Forelimb muscle (tissue), 1 donor: ENCODE measurements at places on chromosomes 11 and 22.
A peak's percentile ranks its signal among the peaks of the same experiment; 100 is the strongest.

GRCh38 chr11:73414977-73415651, 38.9 kb downstream of the RELT start:
- no peak for DNase-seq

DNA sequence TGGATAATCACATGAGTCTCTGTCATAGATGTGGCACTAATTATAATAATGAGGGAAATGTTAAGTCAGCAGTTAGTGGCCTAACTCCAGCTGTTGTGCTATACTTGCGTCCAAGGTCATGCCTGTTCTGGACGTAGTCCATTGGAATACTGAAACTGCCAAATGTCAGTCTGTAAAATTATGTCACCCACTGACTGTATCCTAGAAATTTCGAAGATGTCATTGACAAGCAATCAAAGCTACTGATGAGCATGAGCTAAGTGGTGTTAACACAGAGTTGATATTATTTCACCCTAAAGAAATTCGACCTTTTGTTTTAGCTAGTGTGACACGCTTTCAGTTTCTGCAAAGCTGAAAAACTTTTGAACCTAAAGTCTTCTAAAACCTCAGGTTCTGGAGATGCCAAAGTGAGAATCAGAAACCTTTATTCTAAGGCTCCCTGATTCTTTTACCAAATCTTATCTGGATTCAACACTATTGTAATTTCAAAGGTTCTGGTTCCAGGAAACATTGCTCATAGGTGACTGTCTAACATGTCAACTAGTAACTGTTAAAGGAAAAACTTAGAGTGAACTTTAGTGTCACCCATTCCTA, 14.9 kb upstream of the ME3 start:
- DNase-seq: no peak

GRCh38 chr22:46083383-46084350, 66.7 kb upstream of the PPARA start:
- no peak for DNase-seq

- DNase-seq: no peak
Measured at GRCh38 chr11:32105871-32106560, 15.1 kb downstream of the RCN1 start.

DNA sequence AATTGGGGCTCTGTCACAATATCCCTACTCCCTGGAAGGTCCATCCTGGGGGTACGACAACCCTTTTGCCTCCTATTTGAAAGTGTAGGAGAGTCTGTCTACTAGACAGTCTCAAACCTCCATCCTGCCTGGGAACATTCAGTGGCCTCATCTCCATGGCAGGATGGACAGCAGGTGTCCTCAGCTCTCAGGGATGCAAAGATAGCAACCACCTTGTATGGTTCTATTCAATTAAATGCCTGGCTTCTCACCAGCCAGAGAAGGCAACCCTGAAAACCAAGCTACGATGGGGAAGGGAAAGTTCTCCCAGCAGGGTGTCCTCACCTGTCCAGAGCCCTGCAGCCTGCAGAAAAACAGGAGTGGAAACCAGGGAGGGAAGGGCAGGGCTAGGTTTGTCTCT, 164.9 kb downstream of the MIAT start:
- no peak for DNase-seq

DNA sequence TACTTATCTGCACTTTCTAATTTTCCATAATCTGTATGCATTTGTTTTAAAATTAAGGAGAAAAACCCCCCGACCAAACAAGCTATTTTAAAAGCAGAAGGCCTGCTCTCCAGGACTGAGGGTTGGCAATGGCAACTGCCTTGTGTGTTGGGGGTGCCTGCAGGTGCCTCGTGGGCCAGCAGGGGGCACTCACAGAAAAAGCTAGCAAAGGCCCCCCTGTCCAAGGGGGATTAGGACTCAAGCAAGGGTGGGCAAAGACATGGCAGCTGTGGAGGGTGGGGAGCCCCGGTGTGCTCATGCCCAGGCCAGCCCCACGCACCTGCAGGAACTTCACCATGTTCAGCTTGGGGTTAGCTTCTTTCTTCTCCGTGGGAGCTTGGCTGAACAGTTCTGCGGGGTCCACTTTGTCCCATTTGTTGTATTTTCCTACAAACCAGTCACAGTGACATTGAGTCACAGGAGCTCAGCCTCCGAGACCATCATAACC, 10.3 kb downstream of the TOP3B start:
- DNase-seq: no peak

- no peak for DNase-seq
Measured at GRCh38 chr22:23215294-23216241, 35.3 kb downstream of the BCR start.

DNA sequence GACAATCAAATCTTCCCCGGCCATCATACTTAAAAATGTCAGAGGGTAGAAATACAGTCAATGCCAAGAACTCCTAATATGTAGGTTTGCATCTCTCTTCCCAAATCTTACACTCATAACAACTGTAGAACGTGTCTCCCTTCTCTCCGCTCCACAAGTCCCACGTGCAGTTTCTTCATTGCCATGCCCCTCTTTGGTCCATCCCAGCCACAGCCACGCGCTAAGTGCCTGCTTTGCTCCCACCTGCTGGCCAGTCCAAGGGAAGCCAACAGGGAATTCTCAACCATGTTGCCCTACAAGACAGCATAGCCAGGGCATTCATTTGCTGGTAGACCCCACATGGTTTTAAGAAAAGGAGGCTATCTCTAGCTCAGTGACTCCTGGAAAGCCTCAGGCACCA, 420.6 kb upstream of the ISX start:
- DNase-seq: no peak

DNA sequence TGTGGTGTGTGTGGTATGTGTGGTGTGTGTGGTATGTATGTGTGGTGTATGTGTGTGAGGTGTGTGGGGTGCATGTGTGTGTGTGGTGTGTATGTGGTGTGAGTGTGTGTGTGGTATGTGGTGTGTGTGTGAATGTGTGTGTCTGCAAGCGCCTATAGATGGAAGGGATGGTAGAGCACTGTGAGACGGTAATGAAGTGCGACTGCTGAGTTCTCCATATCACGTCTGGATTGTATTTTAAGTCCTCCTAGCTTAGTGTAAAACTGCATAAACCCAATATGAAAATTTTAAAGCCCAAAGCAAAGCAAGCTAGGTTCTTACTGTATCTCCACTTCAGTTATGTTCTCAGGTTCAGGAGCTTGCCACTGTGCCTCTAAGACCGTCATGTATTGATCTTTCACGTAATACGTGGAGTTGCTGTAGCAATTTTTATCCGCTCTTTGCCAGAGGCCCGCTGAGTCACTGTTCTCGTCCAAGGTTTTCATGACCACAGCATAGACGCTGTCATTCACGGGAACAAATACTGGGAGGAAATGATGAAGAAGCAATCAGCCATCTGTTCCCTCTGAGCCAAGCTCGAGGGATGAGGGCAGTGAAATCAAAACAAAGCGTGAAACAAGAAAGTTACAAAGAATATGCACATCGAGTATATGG, 5.5 kb downstream of the PLET1 start:
- no peak for DNase-seq

- no peak for DNase-seq
Measured at GRCh38 chr11:101582236-101582988, 1.4 kb downstream of the TRPC6 start.

GRCh38 chr22:35911877-35912276, 116.7 kb downstream of the RBFOX2 start:
- no peak for DNase-seq

DNA sequence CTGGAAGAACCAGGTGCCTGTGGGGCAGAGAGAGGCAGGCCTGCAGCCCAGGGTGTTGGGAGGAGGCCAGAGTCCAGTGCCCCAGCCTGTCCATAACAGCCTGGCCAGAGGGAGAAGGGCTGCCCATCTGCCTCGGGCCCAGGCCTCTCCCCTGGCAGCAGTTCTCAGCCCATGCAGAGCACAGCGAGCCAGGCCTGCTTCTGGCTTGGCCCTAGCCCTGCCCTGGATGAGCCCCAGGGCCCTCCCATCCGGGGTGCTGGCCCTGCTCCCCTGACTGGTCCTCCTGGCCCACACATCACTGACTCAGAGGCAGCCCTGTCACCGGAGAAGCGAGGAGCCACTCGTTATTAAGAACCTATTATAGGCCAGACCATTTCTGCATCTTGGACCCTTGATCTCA, 19.7 kb upstream of the MYRF start:
- no peak for DNase-seq

GRCh38 chr11:134235399-134235798, 10.9 kb downstream of the VPS26B start:
- DNase-seq: no peak

- peak; percentile 22 for DNase-seq
Measured at GRCh38 chr11:105923807-105924206, 98.2 kb downstream of the MSANTD4 start.

- DNase-seq: no peak
Measured at GRCh38 chr11:119175493-119176077, 7.1 kb downstream of the NLRX1 start.

GRCh38 chr11:72069200-72069599, 11.1 kb downstream of the NUMA1 start:
- DNase-seq: no peak

DNA sequence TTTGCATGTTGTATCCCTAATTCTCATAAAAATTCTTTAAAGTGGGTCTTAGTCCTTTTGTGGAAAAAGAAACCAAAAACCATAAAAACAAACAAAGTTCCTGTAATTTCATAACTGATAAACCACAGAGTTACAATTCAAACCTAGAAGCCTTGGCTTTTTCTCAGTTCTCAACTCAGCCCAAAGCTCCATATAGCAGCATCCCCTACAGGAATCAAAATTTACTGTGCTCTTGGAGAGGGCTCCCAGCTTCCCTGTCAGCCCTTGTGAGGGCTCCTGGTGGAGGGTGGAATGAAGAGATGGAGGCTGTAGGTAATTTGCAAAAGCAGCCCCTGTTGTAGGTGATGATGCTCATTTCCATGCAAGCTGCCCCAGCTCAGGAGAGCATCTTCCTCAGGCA, 506.1 kb upstream of the KIRREL3 start:
- no peak for DNase-seq

- DNase-seq: no peak
Measured at GRCh38 chr22:43345761-43346301, 2.7 kb upstream of the SCUBE1 start.

- DNase-seq: no peak
Measured at GRCh38 chr11:32428665-32429303, 6.6 kb downstream of the WT1 start.

DNA sequence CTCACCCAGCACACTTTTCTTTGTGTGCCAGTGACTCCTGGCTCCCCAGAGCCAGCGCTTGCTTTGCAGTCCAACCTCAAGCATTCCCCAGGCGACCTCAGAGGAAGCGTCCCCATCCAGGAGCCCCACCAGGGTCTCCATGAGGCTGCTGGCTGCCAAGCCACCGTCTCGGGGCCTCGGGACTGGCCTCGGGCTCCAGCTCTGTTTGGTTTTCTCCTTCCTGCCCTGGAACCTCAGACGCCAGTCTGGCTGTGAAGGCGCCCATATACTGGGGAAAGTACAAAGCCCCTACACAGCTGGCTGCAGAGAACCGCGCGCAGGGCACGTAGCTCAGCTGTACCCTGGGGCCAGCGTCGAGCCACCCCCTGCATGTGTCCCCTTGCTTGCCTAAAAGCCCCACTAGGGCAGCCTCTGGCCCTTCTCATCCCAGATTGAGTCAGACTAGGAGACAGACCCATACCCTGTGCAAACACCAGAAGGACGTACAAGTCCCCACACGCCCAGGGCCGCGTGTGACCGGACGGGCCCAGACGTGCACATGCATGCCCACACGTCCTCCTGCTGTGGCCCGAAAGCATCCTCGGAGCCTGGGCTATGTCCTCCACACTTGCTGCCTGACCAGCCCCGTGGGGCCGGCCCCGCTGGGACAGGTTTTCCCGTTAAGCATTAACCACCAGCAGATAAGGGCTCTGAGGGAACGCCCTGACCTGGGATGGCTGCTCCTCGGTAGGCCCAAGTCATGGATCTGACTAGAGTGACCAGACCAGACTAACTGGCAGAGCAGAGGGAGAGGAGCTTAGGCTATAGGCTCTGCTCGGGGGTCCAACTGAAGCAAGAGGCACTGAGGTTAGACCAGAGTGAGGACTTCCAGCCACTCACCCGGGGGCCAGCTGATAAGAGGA, 4.2 kb upstream of the SYT8 start:
- no peak for DNase-seq

GRCh38 chr11:76271068-76271467, 64.8 kb upstream of the WNT11 start:
- no peak for DNase-seq

DNA sequence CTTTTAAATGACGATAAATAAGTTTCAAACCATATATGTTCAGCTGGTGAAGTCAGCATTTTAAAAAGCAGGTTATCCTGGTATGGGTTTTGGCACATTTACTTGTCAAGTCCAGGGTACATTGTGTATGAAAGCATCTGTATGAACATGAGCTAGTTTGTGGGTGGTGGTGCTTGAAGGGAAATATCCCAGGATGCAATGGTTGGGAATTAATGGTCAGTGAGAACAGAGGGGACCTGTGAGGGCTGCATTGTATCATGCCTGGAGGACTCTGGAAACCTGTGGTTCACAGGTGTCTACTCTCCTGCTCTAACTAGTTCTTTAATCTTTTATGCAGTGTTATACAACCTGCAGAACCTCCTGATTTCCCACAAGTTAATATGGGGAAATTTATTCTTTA, 5.8 kb downstream of the DEPDC7 start:
- DNase-seq: no peak

- DNase-seq: no peak
Measured at GRCh38 chr11:44219830-44220796, 89.8 kb downstream of the ALX4 start.

DNA sequence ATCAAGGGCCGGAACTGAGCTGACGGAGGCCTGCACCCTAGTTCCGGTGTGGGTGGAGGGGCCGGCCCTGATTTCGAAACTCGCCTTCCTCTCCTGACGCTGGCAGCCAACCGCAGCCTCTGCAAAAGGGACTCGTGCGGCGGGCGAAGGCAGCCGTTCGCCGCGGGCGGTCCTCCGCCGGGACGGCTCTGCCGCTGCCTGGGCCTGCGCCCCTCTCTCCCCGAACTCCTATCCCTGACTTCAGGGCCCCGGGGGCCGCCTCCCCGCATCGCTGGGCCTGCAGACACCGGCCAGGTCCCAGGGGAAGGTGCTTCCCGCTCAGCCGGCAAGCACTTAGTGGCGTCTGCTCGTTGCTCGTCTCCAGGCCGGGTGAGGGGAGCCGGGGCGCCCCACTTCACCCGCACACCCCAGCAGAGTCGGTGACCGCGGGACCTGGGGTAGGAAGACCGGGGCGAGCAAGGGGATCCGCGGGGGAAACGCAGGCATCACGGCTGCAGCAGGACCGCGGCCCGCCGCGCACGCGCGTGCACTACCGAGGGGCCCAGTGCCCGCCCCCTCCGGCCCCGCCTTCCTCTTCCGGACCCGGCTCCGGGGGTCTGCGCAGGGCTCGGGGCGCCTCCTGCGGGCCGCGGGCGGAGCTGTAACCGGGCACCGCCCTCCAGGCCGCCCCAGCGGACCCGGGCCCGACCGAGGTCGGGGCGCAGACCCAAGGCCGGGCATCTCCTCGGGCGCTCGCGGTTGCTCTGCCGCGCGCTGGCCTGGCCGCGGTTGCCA, 464 bp upstream of the ANKRD13D start:
- DNase-seq: peak; percentile 44

DNA sequence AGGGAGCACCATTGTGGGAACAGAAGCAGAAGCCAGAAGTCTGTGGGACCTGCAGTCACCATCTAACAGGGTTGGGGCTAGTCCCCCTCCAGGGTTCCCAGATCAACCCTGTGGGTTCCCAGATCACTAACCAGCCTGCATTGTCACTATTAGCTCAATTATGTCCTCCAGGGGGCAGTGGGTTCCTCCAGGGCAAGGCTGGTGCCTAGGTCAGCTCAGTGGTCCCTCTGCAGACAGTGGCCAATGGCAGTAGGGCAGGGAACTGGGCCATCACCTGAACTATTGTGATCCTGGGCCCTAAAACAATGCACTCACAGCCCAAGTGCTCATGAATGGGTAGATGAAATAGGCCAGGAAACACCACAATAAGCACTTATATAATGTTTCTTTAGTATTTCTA, 18.8 kb upstream of the PRSS23 start:
- DNase-seq: no peak
